ENCODE measurements at places on chromosomes 12 and 14. TPM values are rescaled to one million over a fixed set of nuclear protein-coding genes. Genes with fewer than 3 reads are reported as not detected.

OVCH1 gene
- total RNA-seq: not detected

RPL10L gene
- total RNA-seq: not detected

JPH4 gene
- total RNA-seq: not detected

GSG1 gene
- 0.27 TPM for total RNA-seq

PLEK2 gene
- 28.3 TPM for total RNA-seq

DDIT3 gene
- 30.9 TPM for total RNA-seq

CACNA1C gene
- not detected for total RNA-seq

ITGB7 gene
- total RNA-seq: 0.48 TPM

CAPZA3 gene
- not detected for total RNA-seq

SUOX gene
- 7.0 TPM for total RNA-seq

CLEC9A gene
- not detected for total RNA-seq
